ENCODE measurements at places on chromosomes 7 and 10.

DNA sequence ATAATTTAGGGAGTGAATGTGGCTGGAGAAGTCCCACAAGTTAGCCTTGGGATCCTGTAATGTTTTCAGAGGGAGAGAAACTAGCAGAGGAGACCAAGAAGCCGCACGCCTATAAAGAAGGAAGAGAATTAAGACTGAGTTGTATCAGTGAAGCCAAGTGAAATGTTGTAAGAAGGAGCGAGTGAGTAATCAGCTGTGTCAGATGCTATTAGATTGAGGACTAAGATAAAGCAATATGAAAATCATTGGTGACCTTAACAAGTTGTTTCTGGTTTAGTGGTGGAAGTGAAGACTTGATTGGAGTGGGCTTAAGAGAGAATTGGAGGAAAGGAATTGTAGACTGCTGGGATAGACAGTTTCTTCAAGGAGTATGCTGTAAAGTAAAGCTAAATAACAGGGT is 8.8 kb downstream of the CCSER2 start:
- no peak for DNase-seq

DNA sequence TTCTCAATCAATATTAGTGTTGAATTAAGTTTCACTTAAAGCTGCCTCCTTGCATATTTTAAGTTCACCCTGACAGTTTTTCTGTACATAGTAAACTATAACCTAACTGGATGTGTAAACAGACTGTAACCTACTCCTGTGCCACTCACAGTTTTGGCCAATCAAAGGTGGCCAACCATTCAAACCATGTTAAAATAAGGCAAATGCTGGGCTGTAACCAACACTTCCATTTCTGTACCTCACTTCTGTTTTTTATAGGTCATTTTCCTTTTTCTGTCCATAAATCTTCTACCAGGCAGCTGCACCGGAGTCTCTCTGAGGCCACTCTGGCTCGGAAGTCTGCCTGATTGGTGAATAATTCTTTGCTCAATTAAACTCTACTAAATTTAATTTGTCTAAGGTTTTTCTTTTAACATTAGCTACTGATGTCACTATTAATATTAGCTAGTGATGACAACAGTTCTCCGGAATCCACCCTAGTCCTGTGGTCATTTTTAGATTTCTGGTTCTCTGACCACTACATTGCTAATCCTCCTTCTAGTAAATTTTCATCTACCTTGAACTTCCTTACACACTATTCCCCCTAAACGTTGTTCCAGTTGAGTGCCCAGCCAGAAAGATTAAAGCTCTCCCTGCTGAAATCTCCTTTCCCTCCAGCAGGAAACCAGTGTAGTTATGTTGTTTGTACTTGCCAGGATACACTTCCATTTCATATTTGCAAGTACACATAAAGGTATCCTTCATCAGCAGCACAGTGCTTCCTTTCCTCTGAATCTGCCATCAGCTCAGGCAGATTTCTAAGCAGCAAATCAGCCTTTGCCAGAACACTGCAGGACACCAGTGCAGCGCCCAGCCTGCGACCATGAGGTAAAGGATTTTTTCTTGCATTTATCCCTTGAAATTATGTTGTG is 18.6 kb upstream of the IFIT2 start:
- DNase-seq: no peak

GRCh38 chr7:27109466-27110185 is 7.1 kb upstream of the HOXA2 start:
- peak; percentile 36 for DNase-seq

DNA sequence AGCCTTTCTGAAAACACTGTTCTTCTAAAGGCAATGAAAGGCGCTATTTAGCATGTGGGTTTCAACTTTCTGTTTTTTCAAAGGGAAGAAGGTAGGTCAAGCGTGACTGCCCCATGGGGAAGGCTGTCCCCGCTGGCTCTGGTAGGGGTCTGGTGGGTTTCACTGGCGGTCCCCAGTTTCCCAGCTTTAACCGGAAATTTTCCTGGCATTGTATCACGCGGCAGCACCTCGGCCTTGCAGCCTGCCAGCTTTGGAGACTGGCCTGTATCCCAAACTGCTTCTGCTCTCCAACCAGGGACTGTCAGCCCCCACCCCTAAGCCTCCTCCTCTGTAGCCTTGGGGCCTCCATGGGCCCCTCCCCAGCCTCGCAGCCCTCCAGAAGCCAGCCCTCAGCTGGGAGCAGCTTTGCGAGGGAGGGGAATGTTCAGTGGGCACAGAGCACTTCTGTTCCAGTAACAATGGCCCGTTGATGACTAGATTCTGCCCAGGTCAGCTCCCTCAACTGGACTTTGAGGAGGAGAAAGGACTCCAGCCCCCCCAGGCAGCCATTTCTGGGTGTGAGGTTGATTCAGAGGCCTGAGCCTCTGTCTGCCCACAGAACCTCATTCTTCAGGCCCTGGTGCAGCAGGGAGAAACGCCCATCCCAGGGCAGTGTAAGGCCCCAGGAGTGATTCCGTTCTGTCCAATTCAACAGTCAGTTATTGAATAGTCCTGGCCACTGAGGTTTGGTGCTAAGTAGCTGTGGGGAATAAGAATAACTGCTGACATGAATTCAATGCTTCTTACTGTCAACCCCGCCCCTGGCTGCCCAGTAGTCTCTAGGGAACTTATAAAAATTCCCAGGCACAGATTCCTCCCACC is 17.1 kb downstream of the CHST3 start:
- DNase-seq: no peak

- DNase-seq: no peak
Observed at GRCh38 chr10:1227510-1228402, 171.6 kb downstream of the WDR37 start.

DNA sequence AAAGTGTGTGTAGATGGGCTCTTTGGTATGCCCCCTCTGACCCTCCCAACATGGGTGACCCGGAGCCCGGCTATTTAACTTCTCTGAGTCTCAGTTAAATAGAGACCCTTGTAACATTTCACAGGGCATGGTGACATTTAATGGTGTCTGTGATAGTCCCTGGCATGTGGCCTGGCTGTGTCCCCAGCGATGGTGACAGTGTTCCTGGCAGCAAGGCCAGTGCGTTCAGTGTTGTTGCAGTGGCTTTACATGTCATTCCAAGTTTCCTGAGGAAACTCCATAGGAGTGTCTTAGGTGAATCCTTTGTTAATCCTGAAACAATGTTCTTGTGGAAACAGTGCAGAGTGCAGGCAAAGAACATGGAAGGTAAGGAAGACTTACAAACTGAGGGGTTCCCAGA is 137.0 kb downstream of the RAMP3 start:
- DNase-seq: no peak

GRCh38 chr7:132575419-132575981 is 770 bp downstream of the PLXNA4 start:
- DNase-seq: no peak

DNA sequence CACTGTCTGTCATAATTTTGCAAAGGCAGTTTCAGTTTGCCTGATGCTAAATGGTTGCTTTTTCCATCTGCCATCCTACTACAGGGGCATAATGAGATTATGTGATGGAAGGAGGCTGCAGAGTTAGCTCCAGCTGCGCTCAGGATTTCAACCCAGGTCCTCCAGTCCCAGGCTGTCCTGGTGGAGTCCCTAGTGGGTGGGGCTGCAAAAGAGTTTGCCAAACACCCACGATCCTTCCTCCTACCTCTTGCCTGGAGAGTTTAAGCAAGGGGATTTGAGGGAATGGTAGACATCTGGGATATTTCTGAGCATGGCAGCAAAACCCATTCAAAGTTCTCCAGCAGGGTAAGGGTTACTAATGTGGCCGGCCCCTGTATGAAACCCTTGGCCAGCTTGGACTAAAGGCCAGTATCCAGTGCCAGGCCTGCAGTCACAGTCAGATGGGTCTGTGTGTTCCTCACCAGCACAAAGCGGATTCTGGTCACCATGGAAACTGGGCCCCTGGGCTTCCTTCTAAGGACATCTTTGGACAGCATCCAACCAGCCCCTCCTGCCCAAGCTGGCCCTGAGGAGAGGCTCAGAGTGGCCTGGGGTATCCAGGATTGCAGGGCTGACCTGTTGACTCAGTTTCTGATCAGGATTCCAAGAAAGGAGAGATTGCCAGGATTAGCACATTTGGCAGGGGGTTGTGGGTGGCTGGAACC is 42.7 kb upstream of the CHST3 start:
- DNase-seq: no peak

DNA sequence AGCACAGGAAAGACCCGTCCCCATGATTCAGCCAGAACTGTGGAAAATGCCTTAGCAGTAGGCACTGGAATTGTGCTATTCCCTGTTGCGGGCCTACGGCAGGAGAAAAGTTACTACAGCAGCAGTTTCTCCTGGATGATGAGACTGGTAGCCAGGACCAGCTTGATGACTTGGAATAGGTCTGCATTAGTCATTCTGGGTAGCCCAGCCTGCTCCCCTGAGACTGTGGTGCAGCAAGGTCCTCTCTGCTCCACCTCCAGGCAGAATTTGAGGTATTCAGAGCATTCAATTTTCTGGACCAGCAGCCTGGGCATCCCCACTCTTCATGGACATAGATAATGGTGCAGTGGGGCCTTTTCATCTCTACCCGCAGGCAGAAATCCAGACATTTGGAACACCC is 490.0 kb downstream of the SH2D4B start:
- no peak for DNase-seq

- no peak for DNase-seq
Observed at GRCh38 chr10:73653701-73654100, 2.1 kb downstream of the SYNPO2L start.

- DNase-seq: no peak
Observed at GRCh38 chr7:113207441-113207840, 89.1 kb upstream of the SMIM30 start.

DNA sequence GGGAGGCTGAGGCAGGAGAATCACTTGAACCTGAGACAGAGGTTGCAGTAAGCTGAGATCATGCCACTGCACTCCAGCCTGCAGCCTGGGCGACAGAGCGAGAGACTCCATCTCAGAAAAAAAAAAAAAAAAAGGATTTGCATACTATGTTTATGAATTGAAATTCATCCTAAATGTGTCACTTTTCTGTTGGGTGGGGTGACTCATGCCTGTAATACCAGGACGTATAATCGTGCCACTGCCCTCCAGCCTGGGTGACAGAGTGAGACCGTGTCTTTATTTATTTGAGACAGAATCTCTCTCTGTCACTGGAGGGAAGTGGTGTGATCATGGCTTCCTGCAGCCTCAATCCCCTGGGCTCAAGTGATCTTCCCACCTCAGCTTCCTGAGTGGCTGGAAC is 5.8 kb downstream of the ZNF212 start:
- no peak for DNase-seq

DNA sequence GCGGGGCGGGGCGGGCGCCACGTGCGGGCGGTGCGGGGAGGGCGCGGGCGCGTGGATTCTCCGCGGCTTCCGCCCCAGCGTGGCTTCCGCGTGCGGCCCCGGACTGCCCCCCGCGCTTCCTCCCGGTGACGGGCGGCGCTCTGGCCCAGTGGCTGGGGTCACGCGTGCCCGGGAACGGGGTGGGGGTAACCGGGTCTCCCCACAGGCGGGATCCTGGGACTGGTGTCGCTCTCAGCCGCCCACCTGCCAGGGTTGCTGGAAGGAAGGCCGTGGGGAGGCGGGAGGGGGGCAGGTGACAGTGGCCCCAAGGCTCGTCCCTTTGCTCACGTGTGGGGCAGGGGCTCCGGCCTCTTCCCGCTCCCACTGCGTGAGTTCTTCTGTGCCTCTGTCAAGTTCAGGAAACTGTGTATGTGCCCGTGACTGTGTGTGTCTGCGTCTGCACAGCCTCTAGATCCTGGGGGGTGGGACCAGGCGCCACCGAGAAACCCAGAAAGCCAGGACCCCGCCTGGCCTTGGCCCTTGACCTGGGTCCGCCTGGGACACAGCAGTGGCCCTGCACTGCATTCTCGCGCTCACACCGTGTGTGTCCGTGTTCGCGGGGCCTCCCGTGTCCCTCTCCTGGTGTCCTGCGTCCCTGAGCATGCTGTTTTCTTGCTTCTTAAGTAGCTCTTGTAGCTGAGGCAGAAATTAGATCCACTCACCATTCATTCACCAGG is 919 bp downstream of the MAFK start:
- DNase-seq: no peak

GRCh38 chr7:135697276-135698049 is 30.5 kb downstream of the SLC13A4 start:
- DNase-seq: no peak

- DNase-seq: no peak
Observed at GRCh38 chr10:33800545-33800944, 466.1 kb upstream of the NRP1 start.

GRCh38 chr10:15341502-15342128 is 29.5 kb downstream of the FAM171A1 start:
- no peak for DNase-seq

GRCh38 chr7:14047709-14048399 is 58.4 kb upstream of the ETV1 start:
- no peak for DNase-seq

- DNase-seq: no peak
Observed at GRCh38 chr7:114414156-114415063, at the start of gene FOXP2. FOXP2 (plus strand) TSS chr7:114414815; CDS start chr7:114426512, 11,697 bp downstream.

- DNase-seq: no peak
Observed at GRCh38 chr10:46042527-46042926, 3.5 kb downstream of the MSMB start.

Data from activated CD8-positive, alpha-beta memory T cell treated with anti-CD3 and anti-CD28 coated beads, Interleukin-2, amount 50 U/mL, for 48 hours (primary cell).